ENCODE measurements at places on chromosomes 3 and 15. TPM values are rescaled to one million over a fixed set of nuclear protein-coding genes. Genes with fewer than 3 reads are reported as not detected.
A peak's percentile ranks its signal among the peaks of the same experiment; 100 is the strongest.

DNA sequence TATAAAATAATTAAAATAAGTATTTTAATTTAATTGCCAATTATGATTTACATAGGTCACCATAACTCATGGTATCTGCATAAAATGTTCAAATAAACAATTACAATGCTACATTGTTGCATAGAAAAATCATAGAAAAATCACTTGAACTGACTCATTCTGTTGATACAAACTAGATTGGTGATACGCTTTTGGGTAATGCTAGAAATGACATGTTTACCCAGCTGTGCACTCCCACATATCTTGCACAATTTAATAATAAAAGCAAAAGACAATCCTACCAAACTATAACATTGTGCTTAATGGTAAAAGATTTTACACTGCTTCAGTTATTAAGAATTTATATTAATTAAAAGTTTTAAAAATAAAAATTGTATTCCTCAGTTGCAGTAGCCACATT, 45.8 kb upstream of the FBXL22 start:
- peaks cover 12% of the 10 kb centered on the region for H3K4me1 ChIP-seq
- no peaks in the 10 kb centered on the region for H3K27me3 ChIP-seq
- no peak overlapping the region for H3K27ac ChIP-seq
- H3K36me3 ChIP-seq, result no peaks in the 10 kb centered on the region

DNA sequence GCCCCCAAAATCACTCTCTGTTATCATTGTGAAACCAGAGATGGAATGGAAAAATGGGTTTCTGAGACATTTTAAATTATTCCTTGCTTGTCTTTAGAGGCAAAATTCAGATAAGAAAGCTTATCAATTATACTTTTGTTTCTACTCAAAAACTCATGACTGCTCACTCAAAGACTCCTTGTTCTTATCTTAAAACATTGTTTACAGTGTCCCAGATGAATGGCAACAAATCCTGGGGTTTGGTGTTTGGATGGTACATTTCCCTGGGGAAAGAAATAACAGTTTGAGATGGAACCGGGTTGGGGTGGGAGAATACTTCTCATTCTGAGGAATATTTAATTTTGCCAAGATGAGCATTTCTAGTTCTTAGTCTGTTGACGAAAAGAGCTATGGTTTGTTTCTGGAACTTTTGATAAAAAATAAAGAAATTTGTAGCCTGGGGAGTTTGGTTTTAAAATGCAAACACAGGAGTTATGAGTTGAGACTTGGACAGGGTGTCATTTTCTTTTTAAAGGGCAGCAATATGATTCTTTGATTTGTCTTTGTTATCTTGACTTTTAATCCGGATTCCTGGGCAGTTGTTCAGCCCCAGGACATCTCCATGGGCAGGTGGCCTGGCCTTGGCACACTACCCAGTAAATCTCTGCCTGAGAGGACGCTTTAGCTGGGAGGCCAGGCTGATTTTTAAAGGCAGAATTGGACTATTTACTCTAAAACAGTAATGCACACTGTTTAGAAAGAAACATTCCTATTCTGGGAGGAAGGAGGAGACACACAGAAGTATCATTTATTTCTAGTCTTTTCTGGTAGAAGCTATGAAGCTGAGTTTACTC, 32.4 kb downstream of the BTD start:
- H3K27ac ChIP-seq, result no peak overlapping the region
- DNase-seq, result no peak
- H3K4me3 ChIP-seq, result no peak overlapping the region

DNA sequence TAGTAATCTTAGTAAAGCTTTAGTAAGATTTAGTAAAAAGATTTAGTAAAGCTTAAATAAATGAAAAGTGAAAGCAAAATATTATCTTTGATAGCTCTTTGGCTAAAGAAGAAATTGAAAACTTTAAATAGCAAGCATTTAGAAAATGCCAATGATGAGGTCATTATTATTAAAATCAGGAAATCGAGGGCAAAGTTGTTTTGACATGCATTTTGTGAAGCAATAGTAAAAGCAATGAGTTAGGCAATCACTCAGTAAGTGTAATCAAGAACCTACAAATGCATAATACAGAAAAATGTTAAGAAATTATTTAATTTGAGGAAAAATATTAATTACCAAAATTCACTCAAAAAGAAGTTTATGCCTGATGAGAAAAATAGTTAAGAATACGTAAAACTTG, 280.3 kb upstream of the MME start:
- no peak overlapping the region for H3K4me3 ChIP-seq
- no peaks in the 10 kb centered on the region for H3K4me1 ChIP-seq
- no peak for DNase-seq
- H3K27me3 ChIP-seq, result no peaks in the 10 kb centered on the region
- no peak overlapping the region for H3K27ac ChIP-seq

Gene TXNRD3
- total RNA-seq, result 6.2 TPM

Gene C3orf49
- not detected for total RNA-seq

DNA sequence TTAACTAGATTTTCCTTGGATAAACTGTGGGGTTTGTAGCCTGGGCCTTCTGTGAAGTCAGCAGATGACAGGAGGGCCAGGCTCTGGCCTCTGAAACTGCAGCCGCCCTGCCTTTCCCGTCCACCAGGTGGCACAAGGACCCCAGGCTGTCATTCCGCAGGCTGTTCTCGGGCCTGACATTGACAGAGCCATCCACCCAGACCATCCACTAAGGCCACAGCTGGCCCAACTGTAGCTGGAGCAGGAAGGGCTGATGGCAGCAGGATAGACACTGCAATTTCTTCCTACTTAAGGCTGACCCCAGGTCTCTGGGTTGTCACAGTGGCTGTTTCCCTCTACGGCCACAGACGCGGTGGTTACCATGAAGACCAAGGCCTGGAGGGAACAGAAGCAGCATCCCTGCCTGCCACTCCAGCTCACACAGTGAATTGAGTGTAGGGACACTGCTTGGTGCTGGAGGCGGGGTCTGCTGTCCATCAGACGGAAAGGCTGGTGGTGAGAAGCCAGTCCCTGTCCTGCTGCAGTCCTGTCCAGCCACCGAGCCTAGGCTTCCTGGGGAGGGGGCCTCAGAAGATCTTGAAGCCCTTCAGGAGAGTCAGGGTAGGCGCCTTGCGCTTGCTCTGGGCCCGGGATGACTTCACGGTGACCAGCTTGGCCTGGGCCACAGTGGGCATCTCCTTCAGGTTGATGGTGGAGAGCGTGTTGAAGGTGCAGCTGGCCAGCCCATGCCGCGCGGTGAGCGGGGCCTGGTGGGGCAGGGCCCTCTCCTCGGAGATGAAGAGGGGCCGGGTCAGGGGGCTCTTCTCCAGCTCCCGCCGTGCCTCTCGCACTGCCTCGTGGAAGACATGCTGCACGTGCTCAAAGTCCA, 9.4 kb downstream of the SLC51B start:
- H3K36me3 ChIP-seq, result no peaks in the 10 kb centered on the region
- DNase-seq, result peak; percentile 46
- no peak overlapping the region for H3K4me3 ChIP-seq
- peak overlapping the region; percentile 47 for H3K27ac ChIP-seq
- peaks cover 6% of the 10 kb centered on the region for H3K27me3 ChIP-seq
- peaks cover 8% of the 10 kb centered on the region for H3K4me1 ChIP-seq

Gene CFAP44
- 28.6 TPM for total RNA-seq

GRCh38 chr3:188608401-188608800, 454.4 kb downstream of the LPP start:
- no peak for DNase-seq
- no peaks in the 10 kb centered on the region for H3K4me1 ChIP-seq
- H3K4me3 ChIP-seq, result no peak overlapping the region
- H3K36me3 ChIP-seq, result peaks cover 25% of the 10 kb centered on the region

Gene DUOX2
- not detected for total RNA-seq

DNA sequence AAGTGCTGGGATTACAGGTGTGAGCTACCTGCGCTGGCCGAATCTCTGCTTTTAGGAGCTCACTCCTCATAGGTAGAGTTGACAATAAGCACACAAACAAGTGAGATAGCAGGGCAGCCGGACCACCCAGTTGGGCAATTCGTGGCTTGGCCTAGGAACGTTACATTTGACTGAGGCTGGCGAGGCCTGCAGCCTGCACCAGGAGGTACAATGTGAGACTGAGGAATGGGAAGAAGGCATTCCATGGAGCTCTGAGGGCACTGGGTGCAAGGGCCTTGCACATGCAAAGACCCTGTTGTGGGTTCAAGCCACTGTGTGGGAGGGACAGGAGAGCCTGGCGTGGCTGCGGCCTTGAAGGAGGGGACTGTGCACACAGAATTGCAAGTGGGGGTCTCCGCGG, 152.5 kb downstream of the LRRK1 start:
- H3K27me3 ChIP-seq, result no peaks in the 10 kb centered on the region
- no peak overlapping the region for H3K27ac ChIP-seq
- no peaks in the 10 kb centered on the region for H3K36me3 ChIP-seq
- H3K4me1 ChIP-seq, result no peaks in the 10 kb centered on the region
- DNase-seq, result no peak

- H3K4me3 ChIP-seq, result no peak overlapping the region
- DNase-seq, result no peak
- no peaks in the 10 kb centered on the region for H3K36me3 ChIP-seq
- H3K4me1 ChIP-seq, result peaks cover under 1% of the 10 kb centered on the region
- no peaks in the 10 kb centered on the region for H3K27me3 ChIP-seq
Measured at GRCh38 chr3:58645726-58646125, 20.8 kb downstream of the FAM3D start.

- H3K27ac ChIP-seq, result no peak overlapping the region
- H3K27me3 ChIP-seq, result peaks cover 1% of the 10 kb centered on the region
- H3K36me3 ChIP-seq, result no peaks in the 10 kb centered on the region
- H3K4me1 ChIP-seq, result no peaks in the 10 kb centered on the region
- no peak overlapping the region for H3K4me3 ChIP-seq
- no peak for DNase-seq
Measured at GRCh38 chr3:27138562-27138961, 230.6 kb downstream of the NEK10 start.

Gene SPINK8
- not detected for total RNA-seq

DNA sequence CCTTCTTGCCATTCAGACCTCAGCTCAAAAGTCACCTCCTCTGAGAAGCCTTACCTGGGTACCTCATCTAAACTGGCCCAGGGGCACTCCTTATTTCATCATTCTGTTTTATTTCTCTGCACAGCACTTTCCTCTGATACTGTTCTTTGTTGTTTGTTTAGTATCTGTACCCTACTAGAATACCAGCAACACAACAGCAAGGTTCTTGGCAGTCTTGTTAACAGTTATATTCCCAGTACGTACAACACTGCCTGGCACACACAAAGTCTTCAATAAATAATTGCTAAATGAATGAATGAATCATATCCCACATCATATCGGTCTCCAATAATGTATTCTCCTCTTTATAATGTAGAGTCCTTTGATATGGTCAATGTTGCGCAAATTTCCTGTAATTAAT, 188.1 kb downstream of the FOXP1 start:
- no peaks in the 10 kb centered on the region for H3K36me3 ChIP-seq
- no peak for DNase-seq
- peak overlapping the region; percentile 8 for H3K4me3 ChIP-seq
- H3K4me1 ChIP-seq, result peaks cover 39% of the 10 kb centered on the region

Gene CCR8
- not detected for total RNA-seq

DNA sequence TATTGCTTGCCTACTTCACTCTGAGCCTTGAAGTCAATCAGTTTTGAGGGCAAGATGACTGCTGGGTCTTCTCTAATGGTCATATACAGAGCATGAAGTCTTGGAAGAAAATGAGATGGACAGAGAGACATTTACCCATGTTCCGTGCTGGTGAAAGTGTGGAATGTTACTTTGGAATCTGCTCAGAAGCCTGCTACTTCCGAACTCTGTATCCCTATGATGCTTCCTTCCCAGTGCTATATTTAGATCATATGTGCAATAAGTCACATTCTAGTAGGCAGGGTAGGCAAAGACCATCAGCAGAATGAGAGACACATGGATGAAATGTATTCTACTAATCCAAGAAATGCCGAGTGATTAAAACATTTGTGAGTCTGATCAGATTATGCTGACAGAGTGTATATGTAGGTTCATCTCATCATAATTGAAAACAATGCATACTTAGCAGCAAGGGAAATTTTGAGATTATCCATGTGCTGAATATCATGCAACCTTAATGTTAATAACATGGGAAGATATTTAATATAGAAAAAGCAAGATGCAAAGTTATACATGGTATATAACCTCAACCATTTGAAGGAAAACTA, 60.5 kb downstream of the RAB7A start:
- H3K36me3 ChIP-seq, result no peaks in the 10 kb centered on the region
- H3K4me1 ChIP-seq, result peaks cover 88% of the 10 kb centered on the region
- no peaks in the 10 kb centered on the region for H3K27me3 ChIP-seq
- no peak for DNase-seq

- H3K27me3 ChIP-seq, result peaks cover 4% of the 10 kb centered on the region
- H3K36me3 ChIP-seq, result no peaks in the 10 kb centered on the region
- no peaks in the 10 kb centered on the region for H3K4me1 ChIP-seq
- DNase-seq, result no peak
- H3K4me3 ChIP-seq, result no peak overlapping the region
Measured at GRCh38 chr3:178475062-178475461, 61.2 kb upstream of the KCNMB2 start.

Gene CATSPER2
- 5.8 TPM for total RNA-seq

DNA sequence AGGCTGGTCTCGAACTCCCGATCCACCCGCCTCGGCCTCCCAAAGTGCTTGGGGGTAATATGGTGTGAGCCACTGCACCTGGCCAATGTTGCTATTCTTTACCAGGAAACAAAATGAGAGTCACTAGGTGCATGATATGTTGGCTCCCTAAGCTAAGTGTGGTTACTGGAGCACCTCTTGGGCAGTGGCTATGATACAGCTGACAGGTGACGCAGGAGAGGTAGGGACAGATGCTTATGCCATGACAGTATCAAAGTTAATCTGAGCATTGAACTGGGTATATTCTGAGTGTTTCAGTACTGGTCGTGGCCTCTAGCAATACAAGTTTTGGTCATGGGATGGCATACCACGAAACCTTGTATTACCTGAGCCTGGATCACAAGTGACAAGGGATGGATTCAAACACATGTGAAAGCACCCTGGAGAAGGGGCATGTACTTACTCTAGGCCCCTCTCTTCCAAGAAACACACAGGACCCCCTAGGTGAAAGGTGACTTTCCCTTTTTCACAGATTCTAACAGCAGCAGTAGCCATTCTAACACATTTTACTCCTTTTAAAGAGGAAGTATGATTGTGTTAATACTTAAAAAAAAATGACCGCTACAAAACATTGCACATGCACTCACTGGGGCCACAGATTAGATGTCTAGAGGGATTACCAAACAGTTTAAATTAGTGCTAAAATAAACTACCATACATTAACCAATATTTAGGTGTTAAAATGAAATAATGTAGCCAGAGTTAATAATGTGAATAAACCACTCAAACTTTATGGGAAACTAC, 467.3 kb downstream of the SHQ1 start:
- H3K4me1 ChIP-seq, result peaks cover 62% of the 10 kb centered on the region
- peak overlapping the region; percentile 14 for H3K27ac ChIP-seq
- H3K27me3 ChIP-seq, result no peaks in the 10 kb centered on the region
- no peaks in the 10 kb centered on the region for H3K36me3 ChIP-seq
- no peak overlapping the region for H3K4me3 ChIP-seq
